ENCODE measurements at places on chromosomes 2 and 18. TPM values are rescaled to one million over a fixed set of nuclear protein-coding genes. Genes with fewer than 3 reads are reported as not detected.

Gene ANKRD30B
- not detected for total RNA-seq

Gene RTKN
- total RNA-seq: 23.2 TPM

Gene ATOH8
- total RNA-seq: 78.4 TPM

Gene OTOF
- not detected for total RNA-seq

Gene CCDC148
- 0.71 TPM for total RNA-seq

DNA sequence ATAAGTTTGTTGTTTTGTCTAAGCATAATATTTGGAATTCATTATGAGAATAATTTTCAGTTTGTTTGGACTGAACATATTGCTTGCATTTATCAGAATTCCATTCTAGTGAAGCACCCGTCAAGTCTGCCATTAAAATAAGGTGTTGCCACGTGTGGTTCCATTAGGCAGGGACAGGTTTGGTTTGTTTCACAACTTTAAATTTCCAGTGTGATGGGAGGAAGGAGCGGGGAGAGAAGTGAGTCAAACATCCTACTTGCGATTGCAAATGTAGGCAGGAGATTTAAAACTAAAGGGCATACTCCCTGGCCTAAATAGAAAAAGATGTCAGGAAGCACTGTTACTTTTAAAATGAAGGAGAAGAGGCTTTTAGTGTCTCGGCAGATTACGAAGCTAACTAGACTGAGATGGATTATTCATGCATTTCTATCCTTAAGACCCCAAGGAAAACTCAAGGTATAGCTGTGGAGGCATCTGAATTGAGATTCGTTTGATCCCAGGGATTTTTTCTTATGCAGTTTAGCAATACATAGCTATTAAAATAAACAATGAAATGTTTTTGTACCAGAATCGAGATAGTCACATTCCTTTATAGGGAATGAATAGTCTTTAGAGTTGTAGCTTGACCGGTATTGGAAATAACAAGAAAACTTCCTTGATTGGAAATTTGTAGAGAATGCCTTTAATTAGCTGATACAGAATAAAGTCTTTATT lies 19.8 kb downstream of the GRHL1 start:
- no peak for DNase-seq

GRCh38 chr2:6986301-6986911 lies 69.2 kb downstream of the RNF144A start:
- no peak for DNase-seq

- no peak for DNase-seq
Measured at GRCh38 chr2:221112744-221113143, 459.4 kb downstream of the EPHA4 start.

- no peak for DNase-seq
Measured at GRCh38 chr2:120919771-120920453, 184.2 kb downstream of the GLI2 start.

DNA sequence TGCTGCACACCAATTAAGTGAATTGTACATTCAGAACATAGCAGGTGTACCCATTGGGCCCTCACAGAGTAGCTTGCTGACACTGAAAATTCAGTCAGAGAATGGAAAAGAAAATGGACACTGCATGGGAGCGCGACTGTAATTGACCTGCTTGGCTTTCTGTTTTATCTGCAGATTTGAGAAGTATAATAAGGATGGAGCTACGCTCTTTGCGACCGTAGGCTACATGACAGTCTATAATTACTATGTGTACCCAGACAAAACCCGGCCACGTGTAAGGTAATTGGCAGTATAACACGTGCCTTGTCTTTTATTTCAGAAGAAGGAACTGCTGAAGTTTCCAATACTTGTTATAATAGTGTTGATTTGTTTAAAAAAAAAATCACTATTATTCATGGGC lies 33.5 kb upstream of the METAP1D start:
- no peak for DNase-seq

GRCh38 chr2:84247532-84247931 lies 211.5 kb downstream of the SUCLG1 start:
- DNase-seq: no peak

DNA sequence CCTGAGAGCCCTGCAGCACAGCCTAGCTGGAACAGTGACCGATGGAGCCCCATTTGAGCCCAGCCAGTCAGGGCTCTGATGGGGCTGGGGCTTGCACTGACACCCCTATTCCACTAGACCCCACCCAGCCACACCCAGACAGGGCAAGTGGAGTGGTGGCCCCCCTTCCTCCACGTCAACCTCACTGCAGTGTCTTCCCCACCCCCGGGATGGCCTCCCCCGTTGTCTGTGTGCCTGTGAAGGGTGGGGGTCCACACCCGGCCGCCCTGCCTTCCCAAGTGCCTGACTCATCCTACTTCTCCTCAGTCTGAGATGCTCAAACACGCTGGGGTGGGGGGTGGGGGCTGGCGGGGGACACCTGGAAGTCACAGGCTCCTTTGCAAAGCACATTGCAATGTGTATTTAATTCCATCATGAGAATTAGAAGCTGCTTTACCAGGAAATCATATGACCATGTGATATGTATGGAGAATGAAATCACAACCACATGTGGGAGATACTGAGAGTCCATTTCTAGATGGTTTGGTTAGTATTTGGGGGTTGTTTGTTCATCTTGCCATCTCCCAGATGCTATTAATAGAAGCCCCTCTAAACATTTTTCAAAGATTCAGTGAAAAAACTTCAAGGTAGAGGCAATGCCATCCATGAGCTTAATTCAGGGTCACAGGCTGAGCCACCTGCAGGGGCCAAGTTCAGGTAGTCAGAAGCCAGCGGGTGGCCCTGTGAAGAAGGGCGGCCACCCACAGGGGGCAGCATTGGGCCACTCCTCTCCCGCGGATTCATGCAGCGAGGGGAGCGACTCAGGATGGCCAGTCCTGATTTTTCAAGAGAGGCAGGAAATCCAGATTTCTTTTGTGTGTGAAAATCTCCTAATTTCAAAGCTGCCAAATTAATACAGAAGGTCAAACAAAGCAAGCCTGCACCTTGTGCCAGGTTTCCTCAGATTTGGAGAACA lies 22.7 kb upstream of the GMPPA start:
- no peak for DNase-seq

DNA sequence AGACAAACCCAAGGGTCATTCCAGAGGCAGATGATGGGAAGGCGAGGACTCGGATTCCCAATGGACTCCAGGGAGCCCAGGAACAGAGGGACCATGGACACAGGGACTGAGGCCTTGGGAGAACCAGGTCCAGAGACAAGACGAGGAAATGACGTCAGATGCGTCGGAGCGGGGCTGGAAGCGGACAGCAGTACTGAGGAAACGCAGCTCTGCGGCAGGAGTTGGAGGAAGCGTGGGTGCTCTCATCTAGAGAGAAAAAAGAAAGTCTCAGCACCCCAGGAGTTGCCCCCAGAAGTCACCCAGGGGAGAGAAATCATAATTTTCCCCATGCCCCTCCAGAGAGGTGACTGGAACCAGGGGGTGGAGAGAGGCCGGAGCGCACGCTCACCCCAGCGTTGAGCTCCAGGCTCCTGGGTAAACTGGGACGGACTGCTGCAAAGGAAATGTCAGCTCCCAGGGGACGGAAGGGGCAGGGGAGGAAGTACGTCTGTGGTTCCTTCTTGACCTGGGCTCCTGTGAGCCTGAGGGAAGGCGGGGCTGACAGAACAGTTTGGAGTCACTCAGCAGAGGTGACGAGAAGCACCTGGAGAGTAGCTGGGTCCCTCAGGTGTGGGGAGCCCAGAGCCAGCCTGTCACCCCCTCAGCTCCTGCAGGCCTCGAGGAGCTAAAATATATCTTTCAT lies 44.7 kb downstream of the CMPK2 start:
- DNase-seq: no peak

DNA sequence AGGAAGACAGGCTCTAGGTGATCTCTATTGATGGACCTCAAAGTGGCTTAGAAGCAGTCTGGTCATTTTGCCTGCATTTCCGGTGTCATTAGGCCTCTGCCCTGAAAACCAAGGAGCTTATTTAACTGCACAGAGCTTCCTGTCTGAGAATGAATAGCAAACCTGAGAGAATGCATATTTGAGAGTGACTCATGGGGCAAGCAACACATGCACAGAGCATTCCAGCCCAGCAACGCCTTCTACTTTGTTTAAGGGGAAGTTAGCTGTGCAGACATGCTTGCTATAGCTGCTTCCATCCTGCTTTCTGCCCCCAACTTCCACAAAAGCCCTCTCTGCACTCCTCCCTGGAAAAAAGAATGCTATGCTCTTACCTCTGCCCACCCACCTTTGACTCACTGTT lies 232.8 kb downstream of the GRB14 start:
- DNase-seq: no peak

DNA sequence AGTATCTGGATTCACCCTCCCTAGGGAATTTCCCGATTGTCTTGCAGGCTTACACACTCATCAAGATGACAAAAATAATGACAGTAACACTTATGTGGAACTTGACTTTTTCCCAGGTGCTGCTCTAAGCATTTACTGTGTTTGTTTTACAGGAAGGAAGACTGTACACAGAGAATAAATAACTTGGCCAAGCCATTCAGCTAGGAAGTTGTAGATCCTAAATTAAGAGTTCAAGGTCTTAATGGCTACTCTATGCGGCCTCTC lies 549 bp upstream of the DPP4 start:
- DNase-seq: no peak

GRCh38 chr2:163856941-163857340 lies 121.1 kb upstream of the FIGN start:
- DNase-seq: no peak

DNA sequence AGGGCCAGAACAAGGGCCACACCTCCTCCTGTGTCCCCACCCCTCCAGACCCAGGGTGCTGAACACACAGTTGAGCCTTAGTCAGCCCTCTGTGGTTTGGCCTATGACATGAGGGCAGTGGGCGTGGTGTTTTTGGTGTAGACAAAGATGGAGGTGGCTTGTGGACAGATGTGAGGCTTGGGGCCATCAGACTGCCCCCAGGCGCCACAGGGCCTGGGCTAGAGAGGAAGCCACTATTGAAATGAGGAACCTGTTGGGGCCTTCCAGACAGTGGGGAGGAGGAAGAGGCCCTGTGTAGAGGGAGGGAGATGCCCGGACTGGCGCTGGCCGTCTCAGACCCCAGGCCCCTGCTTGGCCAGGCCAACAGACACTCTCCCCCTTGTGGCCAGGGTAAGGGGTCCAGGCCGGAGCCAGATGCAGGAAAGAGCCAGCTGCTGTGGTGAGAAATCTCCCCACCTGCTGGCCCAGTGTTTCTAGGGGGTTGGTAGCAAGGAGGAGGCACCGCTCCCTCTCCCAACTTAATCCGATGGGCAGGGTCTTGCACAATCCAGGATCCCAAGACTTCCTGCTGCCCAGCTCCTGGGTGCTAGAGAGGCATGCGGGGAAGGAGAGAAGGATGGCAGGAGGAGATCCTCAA lies 53.8 kb downstream of the SMAD7 start:
- DNase-seq: no peak

DNA sequence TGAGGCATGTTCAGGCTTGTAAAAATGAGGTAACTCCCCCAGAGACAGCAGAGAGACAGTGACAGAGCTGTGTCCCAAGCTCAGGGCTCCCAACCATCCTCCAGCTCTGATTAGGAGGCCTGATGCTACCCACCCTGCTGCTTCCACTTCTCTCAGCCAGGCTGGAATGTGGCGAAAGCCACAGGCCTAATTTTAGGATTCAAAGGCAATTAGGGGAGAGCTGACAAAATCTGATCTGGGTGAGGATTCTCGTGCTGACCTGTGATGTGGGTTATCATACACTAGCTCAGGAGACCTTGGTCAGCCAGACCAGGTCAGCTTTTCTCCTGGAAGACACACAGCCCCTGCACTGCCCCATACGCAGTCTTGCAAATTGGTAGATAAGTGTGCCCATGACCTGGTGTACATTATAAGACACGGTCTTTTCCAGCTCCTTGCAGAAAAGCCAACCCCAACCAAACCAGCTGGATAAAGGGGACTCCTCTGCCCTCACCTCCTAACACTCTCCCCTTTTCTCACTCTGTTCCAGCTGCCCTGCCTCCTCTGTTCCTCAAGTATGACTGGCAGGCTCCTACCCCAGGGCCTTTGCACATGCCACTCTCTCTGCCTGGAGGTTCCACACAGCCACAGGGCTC lies 225.9 kb downstream of the MGAT5 start:
- no peak for DNase-seq

DNA sequence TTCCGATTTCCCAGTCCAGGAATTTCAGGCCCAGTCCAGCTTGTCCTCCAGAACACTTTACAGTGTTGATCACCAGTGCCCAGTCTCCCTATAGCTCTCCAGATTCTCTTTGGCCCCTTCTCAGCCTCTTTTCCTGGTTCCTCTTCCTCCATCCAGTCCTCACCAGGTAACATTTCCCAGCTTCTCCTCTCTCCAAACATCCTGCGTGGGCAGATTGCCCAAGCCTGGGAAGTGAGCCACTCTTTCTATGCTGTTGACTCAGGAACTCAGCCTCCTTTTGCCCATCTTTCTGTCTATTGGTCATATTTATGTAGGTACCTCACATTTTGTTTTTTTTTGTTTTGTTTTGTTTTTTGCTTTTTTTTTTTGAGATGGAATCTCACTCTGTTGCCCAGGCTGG lies 109.4 kb downstream of the LYPD1 start:
- DNase-seq: no peak

GRCh38 chr18:44039826-44040225 lies 640.9 kb upstream of the SETBP1 start:
- DNase-seq: no peak

DNA sequence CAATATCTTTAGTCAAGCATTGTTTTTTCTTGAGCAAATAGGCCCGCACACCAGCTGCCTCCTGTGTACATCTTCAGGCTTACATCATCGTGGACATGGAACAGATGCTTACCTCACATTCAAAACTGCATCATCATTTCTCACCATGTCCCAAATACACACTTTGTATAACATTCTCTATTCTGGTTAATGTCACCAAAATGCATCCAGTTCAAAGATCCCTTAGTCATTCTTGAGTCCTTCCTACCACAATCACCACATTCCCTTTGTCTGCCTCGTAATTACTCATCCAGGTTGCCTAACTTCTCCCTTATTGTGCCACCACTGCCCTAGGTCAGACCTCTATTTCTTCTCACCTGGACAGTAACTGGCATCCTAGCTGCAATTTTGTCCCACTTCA lies 373.7 kb upstream of the GALNT5 start:
- DNase-seq: no peak

DNA sequence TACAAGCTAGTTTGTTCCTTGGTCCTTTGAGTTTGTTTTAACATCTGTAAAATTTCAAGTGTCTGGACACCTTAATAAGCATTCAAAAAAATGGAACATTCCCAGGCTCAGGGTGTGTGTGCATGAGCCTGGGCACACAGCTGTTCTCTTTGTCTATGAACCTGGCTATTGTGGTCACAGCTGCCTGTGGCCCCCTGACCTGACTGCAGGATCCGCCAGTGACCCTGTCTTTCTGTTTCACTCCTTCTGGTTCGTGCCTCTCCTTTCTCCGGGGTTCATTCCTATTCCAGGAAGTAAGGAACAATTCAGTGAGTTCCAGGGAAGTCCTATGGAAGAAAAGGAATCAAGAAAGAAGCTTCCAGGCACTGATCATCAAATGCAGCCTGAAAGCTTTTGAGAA lies 35.6 kb downstream of the VWA3B start:
- no peak for DNase-seq

- DNase-seq: no peak
Measured at GRCh38 chr2:137521653-137522619, 442.3 kb upstream of the HNMT start.
